ENCODE measurements at places on chromosomes 4 and X.

DNA sequence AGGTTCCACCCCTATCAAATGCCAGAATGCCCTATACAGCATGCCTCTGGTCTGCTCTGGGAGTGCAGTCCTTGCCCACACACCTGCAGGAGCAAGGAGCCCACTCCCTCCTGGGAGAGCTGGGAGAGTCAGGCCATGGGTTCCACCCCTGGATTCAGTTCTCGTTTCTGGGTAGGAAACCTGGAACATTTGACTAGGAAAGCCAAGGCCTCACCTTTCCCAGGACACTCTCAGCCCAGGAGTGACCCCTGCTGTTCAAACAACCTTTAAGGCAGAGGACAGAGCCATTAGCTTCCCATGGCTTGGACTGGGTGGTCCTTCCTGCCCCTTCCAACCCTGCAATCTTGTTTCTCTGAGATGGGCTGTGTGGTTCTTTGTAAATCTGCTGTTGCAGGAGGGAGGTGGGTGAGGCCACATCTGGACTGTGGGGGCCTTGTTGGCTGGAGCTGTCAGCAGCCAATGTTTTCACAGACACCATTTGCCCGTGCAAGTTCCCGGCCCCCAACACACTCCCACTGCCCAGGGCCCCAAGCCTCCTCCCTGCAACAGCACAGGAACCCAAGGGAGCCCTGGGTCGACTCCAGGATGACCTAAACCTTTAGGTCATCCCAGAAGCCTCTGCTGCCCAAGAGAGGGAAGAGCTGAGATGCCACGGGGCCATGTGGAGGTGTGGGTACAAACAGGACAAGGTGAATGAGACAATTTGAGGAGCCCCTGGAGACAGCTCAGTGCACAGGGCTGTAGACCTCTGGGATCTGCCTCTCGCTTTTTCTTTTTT, 104.4 kb downstream of the PJA1 start:
- H3K4me1 ChIP-seq, result no peaks in the 10 kb centered on the region
- DNase-seq, result no peak
- no peaks in the 10 kb centered on the region for H3K27me3 ChIP-seq
- H3K27ac ChIP-seq, result no peak overlapping the region
- H3K4me3 ChIP-seq, result no peak overlapping the region

DNA sequence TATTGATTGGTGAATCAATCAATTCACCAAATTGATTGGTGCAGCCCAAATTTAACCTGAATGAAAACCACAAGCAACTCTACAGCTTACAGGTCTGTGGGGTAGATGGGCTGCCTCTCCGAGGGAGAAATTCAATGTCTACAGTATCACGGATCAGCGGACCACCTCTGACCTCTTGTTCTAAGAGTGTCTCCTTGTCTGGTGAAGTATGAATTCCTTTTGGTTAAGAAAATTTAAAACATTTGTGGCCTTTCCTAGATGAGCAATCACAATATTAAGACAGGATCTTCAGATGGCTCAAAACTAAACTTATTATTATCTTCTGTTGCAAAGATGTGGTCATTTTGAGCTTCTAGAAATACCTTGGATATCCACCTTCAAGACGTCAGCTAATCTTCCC, 153.3 kb downstream of the IL15 start:
- H3K4me3 ChIP-seq, result no peak overlapping the region
- no peaks in the 10 kb centered on the region for H3K4me1 ChIP-seq
- DNase-seq, result no peak

- DNase-seq, result no peak
- H3K36me3 ChIP-seq, result no peaks in the 10 kb centered on the region
- peaks cover 6% of the 10 kb centered on the region for H3K4me1 ChIP-seq
- no peak overlapping the region for H3K27ac ChIP-seq
- H3K4me3 ChIP-seq, result no peak overlapping the region
- H3K27me3 ChIP-seq, result peaks cover 7% of the 10 kb centered on the region
These were observed 113.8 kb upstream of the NKX1-1 start for GRCh38 chr4:1519787-1520661.

DNA sequence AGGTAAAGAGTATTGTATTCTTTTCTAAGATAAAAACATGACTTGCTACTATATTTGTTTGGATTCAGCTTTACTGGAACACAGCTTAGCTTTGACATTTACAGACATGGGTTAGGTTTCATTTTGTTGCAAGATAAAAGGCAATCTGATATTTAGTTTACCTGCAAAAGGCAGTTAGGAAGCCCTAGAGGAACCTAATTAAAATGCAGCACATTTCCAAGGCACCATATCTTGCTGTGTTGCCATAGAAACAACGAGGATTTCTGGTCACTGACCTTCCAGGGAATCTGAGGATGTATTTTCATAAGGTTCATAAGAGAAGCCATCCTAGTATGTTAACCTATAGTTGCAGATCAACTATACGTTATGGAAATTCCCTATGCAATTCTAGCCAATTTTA, 116.0 kb downstream of the SNCA start:
- H3K4me1 ChIP-seq, result no peaks in the 10 kb centered on the region
- DNase-seq, result no peak
- H3K36me3 ChIP-seq, result no peaks in the 10 kb centered on the region
- H3K4me3 ChIP-seq, result no peak overlapping the region
- H3K27ac ChIP-seq, result no peak overlapping the region
- peaks cover 3% of the 10 kb centered on the region for H3K27me3 ChIP-seq

- no peak overlapping the region for H3K27ac ChIP-seq
- peaks cover 2% of the 10 kb centered on the region for H3K36me3 ChIP-seq
- no peak for DNase-seq
- no peaks in the 10 kb centered on the region for H3K4me1 ChIP-seq
- H3K27me3 ChIP-seq, result no peaks in the 10 kb centered on the region
These were observed 43.0 kb downstream of the SEPSECS start for GRCh38 chr4:25117274-25117673.

DNA sequence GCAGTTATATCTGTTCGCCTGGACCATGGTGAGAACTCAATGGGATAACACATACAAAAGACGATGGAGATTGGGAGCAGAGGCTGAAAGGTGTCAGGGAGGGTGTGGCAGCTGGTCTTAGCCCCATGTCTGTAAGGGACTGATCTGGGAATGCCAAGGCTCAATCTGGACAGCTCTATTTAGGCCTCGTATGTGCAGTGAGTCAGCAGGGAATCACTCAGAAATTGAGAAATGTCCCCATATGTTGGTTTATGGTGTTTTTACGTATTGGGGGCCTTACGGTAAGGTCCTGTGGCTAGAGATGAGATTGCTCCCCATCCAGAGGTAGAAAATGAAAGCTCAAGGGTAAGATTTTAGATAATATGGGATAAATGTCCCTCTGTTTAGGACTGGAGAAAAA, 71.4 kb upstream of the TTC29 start:
- H3K4me3 ChIP-seq, result no peak overlapping the region
- no peak for DNase-seq
- H3K4me1 ChIP-seq, result no peaks in the 10 kb centered on the region
- H3K27me3 ChIP-seq, result no peaks in the 10 kb centered on the region

- H3K27me3 ChIP-seq, result no peaks in the 10 kb centered on the region
- no peak overlapping the region for H3K4me3 ChIP-seq
- H3K36me3 ChIP-seq, result no peaks in the 10 kb centered on the region
- H3K27ac ChIP-seq, result no peak overlapping the region
- DNase-seq, result no peak
These were observed 129.1 kb downstream of the TRIML1 start for GRCh38 chr4:188268131-188268908.

DNA sequence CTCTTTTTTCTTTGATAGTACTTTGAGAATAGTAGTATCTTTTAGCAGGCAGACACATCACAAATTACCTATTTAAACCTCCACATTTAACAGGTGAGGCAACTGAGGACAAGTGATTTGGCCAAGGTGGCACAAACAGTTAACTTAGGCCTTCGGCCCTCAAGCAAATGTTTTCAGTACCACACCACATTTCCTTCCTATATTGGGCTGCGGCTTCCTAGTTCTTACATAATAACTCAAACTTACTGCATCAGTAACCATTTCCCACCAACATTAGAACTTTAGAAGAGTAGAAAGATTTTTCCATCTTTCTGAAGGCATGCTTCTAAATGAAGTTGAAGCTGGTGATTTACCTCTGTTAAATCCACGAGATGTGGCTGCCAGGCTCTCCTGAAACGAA, 63.2 kb upstream of the SLC4A4 start:
- H3K36me3 ChIP-seq, result no peaks in the 10 kb centered on the region
- H3K27ac ChIP-seq, result no peak overlapping the region
- peaks cover 14% of the 10 kb centered on the region for H3K4me1 ChIP-seq
- H3K4me3 ChIP-seq, result no peak overlapping the region
- peaks cover 2% of the 10 kb centered on the region for H3K27me3 ChIP-seq

DNA sequence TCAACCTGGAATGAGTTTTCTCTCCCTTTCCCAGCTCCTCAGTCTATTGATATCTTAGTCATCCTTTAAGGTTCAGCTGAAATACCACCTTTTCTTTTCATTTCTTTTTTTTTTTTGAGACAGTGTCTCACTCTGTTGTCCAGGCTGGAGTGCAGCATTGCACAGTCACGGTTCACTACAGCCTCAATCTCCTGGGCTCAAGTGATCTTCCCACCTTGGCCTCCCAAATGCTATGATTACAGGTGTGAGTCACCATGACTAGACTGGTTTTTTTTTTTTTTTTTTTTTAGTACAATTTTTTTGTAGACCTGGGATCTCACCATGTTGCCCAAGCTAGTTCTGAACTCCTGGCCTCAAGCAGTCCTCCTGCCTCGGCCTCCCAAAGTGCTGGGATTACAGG, 28.9 kb downstream of the AFF1 start:
- H3K4me3 ChIP-seq, result no peak overlapping the region
- H3K27ac ChIP-seq, result no peak overlapping the region
- DNase-seq, result no peak
- H3K4me1 ChIP-seq, result peaks cover 34% of the 10 kb centered on the region

- no peak for DNase-seq
- no peak overlapping the region for H3K27ac ChIP-seq
- H3K4me3 ChIP-seq, result no peak overlapping the region
- H3K27me3 ChIP-seq, result no peaks in the 10 kb centered on the region
These were observed 205.5 kb downstream of the PCDH19 start for GRCh38 chrX:100204534-100204933.

DNA sequence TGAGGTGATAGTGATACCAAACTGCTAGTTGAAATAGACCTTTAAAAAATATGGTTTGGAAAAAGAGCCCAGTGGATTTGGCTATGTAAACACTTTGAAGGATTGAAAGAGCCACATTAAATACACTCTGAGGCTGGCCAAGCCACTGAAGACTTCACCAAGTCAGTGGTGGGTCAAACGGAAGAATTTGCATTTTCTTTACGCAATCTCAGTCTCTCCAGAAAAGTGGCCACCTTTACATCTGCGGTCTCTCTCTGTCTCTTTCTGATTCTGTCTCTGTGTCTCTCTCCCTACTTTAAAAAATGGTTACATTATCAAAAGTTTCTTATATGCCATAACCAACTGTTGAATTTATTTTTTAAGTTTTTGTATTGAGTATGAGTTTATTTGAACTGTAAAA, 651.2 kb upstream of the PITX2 start:
- no peaks in the 10 kb centered on the region for H3K27me3 ChIP-seq
- no peaks in the 10 kb centered on the region for H3K36me3 ChIP-seq
- H3K27ac ChIP-seq, result no peak overlapping the region
- no peak for DNase-seq

DNA sequence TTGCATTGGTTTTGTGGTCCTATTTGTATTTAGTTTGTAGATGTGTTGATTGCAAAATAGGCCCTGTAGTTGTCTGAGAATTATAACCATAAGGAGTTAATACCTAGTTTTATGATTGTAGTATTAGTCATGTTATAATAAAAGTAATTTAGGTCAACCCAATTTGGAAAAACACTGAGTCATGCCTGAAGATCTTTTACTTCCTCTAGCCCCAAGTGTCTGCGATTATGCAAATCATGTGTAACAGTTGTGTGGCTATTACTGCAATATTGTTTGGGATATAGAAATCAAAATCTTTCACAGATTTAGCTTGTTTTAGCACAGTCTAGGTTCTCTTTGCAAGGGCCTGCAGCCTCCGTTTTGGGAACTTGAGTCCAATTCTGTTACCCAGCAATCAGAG, 12.6 kb downstream of the SRD5A3 start:
- no peaks in the 10 kb centered on the region for H3K27me3 ChIP-seq
- H3K36me3 ChIP-seq, result peaks cover 5% of the 10 kb centered on the region
- no peak overlapping the region for H3K4me3 ChIP-seq

- H3K27ac ChIP-seq, result no peak overlapping the region
- no peaks in the 10 kb centered on the region for H3K4me1 ChIP-seq
- H3K36me3 ChIP-seq, result peaks cover 2% of the 10 kb centered on the region
- no peak for DNase-seq
- H3K4me3 ChIP-seq, result no peak overlapping the region
- no peaks in the 10 kb centered on the region for H3K27me3 ChIP-seq
These were observed 99.0 kb upstream of the GPR34 start for GRCh38 chrX:41589634-41590270.

- no peaks in the 10 kb centered on the region for H3K27me3 ChIP-seq
- H3K4me1 ChIP-seq, result peaks cover 40% of the 10 kb centered on the region
- H3K4me3 ChIP-seq, result peak overlapping the region; percentile 46
- DNase-seq, result peak; percentile 59
- peak overlapping the region; percentile 77 for H3K27ac ChIP-seq
These were observed 182.7 kb downstream of the KDR start for GRCh38 chr4:54942721-54943120.

DNA sequence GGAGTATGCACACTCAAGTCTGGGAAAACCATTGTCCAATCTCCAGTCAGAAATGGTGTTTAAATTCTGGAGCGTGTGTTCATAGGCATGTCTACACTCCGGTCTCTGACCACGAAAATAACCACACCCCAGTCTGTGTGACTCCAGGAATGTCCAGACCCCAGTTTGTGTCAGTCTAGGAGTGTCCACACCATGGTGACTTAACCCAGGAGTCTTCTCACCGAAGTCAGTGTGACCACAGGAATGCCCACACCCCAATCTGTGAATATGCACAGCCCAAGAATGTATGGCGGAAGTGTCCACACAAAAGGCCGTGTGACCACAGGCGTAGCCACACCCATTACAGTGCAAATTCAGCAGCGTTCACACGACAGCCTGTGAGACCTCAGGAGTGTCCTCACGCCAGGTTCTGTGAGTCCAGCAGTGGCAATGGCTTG, 11.4 kb downstream of the FTSJ1 start:
- no peak overlapping the region for H3K4me3 ChIP-seq
- H3K36me3 ChIP-seq, result peaks cover 3% of the 10 kb centered on the region
- no peak overlapping the region for H3K27ac ChIP-seq

DNA sequence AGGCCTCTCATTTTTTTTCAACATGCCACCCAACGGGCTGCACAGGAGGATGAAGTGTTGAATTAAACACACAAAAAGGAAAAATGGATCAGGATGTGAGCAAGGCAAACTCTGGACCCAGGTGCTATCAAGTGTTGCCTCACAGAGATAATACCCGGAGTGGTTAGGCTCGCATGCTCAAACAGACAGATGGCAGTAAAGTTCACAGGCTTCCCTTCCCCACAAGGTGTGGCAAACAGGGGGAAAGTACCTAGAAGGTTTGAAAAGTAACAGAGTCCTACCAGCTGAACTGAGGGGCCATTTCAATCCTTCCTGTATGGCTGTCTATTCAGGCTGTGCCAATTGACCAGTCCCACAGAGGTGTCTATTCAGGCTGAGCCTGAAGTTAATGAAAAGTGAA, 123.9 kb upstream of the GC start:
- DNase-seq, result no peak
- H3K4me1 ChIP-seq, result no peaks in the 10 kb centered on the region
- no peaks in the 10 kb centered on the region for H3K27me3 ChIP-seq
